ENCODE measurements at places on chromosomes 12 and 14.

DNA sequence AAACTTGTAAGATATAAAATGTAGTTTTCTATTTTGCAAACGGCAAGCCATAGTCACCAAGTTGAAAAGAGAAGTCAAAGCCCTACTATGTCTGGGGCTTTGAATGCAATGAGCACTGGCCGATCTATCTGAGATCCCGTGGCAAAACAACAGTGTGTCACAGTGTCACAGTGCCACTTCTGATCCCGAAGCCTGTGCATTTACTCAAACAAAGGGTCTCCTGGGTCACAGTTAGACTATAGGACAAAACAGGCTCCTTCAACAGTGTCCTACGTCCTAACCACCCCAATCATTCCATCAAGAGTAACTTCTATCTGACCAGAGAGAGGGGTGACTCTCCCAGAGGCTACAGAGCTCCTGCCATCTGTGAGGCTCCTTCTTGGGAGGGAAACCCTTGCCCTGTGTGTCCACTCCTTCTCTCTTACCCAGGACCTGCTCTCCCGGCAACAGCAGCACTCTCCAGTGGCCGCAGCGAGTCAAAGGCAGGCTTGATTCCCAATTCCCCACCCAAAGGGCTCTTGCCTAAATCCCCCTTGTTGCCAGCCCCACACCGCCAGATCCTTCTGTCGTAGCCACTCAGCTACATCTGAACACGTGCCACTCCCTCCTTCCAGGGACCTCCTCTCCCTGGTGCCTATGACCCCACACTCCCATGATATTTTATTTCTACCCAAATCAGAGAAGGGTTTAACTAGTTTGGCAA lies 14.0 kb upstream of the SELPLG start:
- no peak for DNase-seq

DNA sequence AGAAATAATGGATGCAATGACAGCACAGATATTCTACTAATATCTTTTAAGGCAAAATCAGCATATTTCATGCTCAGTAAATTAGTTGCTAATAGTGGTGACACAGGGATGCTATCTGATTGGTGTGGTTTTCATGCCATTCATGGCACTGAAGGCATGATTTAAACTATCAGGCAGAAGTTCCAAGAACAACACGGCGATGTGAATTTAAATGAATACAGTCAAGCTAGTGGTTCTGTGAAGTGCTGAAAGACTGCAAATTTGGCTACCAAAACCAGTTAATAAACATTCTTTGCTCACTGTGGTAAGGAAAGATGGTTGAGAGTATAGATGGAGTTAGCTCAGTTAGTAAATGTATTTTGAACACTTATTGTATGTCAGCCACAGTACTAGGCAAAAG lies 272.0 kb upstream of the DIO2 start:
- DNase-seq, result no peak

- DNase-seq, result no peak
These were observed 220.6 kb downstream of the SYT1 start for GRCh38 chr12:79085106-79085682.

DNA sequence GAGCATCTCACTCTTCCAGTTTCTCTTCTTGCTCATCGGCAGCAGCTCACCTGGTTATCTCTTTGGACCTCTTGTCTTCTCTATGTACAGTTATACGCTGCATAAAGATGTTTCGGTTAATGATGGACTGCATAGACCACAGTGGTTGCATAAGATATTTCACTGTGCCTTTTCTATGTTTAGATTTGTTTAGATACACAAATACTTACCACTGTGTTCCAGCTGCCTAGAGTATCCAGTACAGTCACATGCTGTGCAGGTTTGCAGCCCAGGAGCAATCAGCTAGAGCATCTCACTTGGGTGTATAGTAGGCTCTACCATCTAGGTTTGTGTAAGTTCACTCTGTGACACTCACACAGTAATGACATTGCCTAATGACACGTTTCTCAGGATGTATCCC lies 57.6 kb downstream of the FBXL14 start:
- no peak for DNase-seq

DNA sequence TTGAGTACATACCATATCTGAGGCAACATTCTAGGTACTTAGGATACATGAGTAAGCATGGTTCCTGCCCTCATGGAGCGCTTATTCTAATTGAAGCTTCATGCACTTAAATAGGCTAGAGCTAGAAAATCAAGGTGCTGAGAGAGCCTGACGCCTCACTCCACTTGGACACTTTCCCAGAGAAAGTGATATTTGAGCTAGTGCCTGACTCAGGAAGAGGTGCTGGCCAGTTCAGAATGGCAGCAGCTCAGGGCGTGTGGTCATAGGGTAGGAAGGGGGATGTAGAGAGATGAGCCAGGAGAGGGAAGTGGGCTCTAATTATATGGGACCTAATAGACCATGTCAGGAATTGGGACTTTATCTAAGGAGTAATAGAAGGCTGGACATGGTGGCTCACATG lies 33.3 kb downstream of the TULP3 start:
- no peak for DNase-seq

GRCh38 chr12:12023456-12023855 lies 47.3 kb upstream of the BCL2L14 start:
- DNase-seq, result no peak

- no peak for DNase-seq
These were observed 10.1 kb upstream of the TINF2 start for GRCh38 chr14:24252289-24253124.

DNA sequence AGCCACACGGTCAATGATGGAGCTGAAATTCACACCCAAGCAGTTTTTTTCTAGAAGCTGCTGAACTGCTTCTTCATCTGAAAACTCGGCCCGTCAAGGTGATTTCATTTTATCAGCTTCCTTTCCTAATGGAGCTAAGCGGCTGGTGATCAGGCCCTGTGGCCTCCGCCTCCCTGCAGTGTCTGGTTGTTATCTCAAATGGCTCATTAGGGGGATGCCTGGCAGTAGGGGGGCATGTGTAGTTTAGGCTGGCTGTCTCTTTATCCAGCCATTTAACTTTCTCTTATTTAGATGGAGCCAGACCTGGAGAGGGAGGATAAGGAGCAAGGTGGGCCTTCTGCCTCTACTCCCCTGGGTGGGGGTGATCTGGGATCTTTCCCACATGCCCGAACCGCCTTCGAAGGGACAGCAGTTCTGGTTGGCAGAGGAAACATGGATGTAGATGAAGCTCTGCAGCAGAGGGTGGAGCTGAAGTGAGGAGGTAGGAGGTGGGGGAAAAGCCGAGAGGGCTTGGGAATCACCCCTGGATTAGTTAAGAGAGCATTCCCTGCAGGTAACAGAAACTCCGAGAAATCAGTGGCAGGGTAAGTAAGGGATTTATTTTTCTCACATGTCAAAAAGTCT lies 64.4 kb downstream of the TGFB3 start:
- no peak for DNase-seq

DNA sequence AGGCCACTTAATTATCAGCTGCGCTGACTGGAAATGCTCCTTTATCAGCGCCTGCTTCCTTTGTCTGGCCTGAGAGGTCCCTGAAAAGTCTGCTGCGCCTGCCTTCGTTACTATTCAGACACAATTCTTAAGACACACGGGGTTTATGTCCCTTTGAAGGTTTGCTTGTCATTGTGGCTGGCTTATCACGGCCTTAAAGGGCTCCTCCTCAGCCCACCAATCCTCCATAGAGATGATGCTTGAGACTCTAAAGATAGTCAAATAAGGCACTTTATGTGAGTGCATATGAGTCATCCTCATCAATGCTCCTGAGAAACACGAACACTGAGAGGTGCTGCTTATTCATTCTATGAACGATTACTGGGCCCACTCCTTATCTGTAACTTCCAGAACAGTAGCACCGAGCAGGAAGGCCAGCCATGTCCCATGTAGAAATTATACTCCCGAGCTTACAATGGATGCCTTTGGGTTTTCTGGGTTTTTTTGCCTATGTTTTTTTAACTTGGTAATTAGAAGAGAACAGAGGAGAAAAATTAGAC lies 1268.2 kb upstream of the TMEM132C start:
- no peak for DNase-seq

GRCh38 chr12:92469837-92470236 lies 233.0 kb upstream of the PLEKHG7 start:
- no peak for DNase-seq

GRCh38 chr12:128783129-128783574 lies 40.6 kb downstream of the SLC15A4 start:
- DNase-seq, result no peak

DNA sequence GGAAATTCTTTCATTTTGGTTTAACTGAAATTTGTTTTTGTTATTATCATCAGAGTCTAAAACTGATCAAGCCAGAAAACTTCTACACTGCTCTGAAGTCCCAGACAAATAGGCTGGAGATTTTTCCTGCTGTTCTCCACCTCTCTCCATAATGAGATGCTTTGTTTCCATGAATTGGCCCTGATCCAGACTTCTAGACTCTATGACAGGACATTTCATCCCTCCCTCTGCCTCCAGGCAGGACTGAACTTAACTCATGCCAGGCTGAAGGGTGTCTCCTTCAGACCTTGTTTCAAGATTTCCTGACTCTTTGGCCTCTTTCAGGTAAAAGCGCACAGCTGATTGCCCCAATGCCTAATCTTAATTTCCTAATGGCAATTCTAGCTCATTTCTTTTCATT lies 69.1 kb upstream of the HOXC13 start:
- DNase-seq, result no peak

GRCh38 chr14:67940486-67941455 lies 121.2 kb downstream of the RAD51B start:
- DNase-seq, result no peak

DNA sequence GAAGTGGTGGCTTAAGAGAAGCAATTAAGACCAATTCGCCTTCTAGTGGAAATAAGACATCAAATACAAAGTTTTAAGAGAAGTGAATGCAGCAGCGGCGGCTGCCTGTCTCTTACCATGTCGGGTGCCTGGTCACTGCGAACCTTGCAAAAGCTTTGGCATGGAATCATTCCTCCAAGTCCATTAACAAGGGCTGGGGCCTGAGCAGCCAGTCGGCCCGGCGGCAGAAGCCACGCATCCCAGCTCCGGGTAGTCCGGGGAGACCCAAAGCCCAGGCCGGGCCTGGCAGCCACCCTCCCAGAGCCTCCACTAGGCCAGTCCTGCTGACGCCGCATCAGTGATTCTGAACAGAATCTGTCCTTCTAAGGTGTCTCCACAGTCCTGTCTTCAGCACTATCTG lies 321.0 kb downstream of the TMEM121 start:
- DNase-seq, result no peak

Measured in omental fat pad (tissue), 4 donors.